ENCODE measurements at places on chromosomes 16 and 17.
A peak's percentile ranks its signal among the peaks of the same experiment; 100 is the strongest.

- DNase-seq, result peak; percentile 89
Measured at GRCh38 chr17:69947027-69947759, 127.8 kb upstream of the KCNJ16 start.

DNA sequence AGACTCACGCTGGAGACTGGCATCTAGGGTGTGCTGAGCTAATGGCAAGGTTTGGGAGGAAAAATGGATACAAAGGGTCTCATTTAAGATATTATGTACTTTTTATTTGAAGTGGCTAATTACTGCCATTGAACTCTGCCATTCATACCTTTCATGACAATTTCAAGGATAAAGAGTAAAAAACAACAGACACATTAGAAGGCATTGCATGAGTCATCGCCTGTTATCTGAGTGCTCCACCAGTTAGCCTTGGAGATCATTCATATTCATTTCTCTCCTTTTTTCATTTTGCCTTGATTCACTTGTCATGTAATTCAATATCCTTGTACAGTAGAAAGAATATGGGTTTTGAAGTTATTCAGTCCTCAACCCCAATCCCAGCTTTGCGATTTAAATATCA lies 109.5 kb downstream of the CDH8 start:
- no peak for DNase-seq

GRCh38 chr16:78395035-78395434 lies 295.6 kb downstream of the WWOX start:
- DNase-seq, result peak; percentile 18

DNA sequence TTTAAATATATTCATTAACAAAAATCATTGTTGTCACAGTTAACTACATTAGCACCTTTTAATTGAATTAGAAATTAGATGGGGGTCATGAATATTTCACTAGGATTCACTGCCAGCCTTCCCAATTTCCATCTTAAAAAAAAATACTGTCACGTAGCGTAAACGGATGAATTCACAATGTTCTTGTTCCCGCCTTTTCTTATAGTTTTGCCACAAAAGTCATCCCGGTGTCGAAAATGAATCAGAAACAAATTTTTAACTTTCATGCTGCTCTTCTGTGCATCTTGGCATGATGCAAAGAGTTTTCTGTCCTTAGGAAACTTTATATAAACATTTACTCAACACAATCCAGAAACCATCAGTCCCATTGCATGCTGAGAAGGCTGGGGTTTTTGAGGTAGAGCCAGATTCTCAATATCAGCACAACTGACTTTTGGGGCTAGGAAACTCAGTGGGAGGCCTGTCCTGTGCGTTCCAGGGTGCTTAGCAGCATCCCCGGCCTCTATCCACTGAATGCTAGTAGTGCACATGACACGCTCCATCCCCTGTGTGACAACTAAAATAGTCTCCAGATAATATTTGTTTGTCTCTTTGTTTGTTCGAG lies 252.9 kb upstream of the XYLT1 start:
- DNase-seq, result no peak

GRCh38 chr17:57603546-57603945 lies 141.6 kb downstream of the CCDC182 start:
- DNase-seq, result no peak

DNA sequence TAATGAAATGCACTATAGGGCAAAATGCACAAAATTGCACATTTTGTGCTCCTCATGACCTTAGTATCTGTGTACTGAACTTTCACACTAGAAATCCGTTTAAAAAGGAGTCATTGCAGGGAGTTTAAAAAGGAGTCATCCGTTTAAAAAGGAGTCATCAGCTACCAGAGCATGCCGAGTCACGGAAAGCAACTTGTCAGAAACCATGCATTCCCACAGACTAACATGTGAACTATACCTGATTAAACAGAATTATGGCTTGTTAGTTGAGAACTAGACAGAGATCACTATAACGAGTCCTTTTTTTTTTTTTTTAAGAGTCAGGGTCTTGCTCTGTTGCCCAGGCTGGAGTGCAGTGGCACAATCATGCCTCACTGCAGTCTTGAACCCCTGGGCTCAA lies 35.9 kb downstream of the SLC6A4 start:
- no peak for DNase-seq

DNA sequence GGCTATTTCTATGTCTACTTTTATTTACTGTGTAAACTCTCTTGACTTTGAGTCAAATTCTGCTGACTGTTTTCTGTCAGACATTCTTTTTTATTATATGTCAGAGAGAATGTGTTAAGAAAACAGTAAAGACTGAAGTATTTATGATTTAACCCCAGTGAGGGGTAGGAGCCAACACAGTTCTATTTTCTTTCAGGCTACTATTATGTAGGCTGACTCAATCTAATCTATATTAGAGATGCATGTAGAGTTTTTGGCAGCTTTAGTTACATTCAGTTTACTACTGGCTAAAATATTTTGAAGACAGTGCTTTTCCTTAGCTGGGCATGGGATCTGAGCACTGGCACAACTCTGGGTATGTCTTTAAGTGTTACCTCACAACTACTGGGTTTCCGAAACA lies 1108.0 kb downstream of the CDH11 start:
- no peak for DNase-seq
